Jurkat, Clone E6-1 (cell line): ENCODE measurements at places on chromosomes 6 and 20.

DNA sequence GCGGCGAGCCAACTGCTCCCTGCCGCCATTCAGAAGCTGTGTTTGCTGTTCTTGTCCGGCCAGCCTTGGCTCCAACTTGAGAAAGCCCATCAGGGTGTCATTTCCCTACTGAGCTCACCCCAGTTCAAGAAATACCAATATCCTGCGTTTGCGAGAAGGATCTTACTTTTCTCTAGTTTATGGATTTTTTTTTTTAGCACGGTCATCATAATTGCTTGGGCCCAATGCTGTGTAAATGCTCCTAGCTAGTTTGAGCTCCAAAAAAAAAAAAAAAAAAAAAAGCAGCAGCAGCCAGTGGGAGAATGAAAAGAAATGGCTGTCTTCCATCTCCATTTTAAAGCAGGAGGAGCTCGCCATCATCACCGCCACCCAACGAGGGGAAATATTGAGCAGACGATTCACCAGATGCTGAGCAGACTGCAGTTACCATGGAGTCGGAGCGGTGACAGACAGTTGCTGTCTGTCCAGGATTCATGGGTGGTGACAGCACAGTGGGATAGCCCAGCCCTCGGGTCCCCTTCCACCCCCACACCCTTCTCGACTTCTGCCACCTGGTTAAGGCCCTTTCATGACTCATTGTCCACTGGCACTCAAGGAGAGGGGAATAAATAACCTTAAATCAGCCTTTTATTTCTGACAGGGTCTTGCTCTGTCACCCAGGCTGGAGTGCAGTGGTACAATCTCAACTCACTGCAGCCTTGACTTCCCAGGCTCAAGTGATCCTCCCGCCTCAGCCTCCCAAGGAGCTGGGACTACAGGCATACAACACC, 132.4 kb upstream of the SNX9 start:
- DNase-seq = no peak

DNA sequence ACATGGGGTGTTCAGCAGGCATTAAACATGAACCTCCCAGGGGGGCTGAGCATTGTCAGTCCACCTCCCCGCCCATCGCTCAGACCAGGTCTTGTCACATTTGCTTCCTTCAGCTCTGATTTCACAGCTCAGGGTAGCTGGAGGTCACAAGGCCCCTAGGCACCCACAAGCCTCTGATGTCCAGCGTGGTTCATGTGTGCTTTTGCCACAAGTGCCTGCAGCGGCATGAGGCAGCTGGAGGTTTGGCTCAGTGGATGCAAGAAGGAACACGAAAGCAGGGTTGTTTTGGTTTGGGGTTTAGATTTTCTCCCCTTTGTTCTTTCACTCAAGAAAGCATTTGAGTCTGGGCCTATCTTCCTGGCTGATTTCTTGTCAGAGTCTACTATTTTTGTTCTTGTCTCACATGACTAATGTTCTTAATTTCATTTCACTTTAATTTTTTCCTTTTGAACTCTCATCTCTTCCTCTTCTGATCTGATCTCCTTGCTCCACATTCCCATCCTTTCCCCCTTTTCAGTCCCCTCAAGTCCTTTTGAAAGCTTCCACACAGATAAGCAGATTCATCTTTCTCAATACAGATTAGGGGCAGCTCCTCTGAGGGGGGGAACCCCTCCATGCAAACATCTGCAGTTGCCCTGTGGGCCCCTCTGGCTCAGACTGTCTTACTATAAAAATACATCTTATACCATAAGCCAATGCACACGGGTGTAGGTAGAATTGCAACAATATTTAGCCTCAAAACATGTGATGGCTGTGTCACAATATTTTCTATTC, 68.1 kb upstream of the CEP85L start:
- peak; percentile 50 for DNase-seq

GRCh38 chr6:11410539-11411307, 126.8 kb upstream of the TMEM170B start:
- DNase-seq = no peak

DNA sequence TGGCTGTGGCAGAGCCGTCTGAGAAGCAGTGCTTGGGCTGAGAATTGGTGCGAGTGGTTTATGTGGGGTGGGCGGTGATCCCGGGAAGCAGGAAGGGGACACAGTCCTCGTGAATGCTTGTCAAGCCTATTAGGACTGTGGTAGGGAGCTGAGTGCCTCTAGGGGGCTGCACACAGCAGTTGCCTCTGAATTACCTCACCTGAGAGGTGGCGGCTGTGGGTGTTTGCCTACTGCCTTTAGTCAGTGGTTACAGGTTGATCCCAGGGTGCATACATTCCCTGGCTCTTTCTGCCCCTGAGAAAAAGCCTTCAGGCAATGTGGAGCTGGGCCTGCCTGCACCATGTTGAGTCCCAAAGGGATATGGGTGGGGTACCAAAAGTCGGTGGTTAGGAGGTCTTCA, 5.2 kb downstream of the AP5S1 start:
- no peak for DNase-seq

GRCh38 chr6:105711216-105711615, 308.3 kb upstream of the PREP start:
- DNase-seq = no peak

- no peak for DNase-seq
Observed at GRCh38 chr6:37139230-37139962, 30.6 kb upstream of the PIM1 start.

- DNase-seq = no peak
Observed at GRCh38 chr6:158372574-158372973, 60.3 kb downstream of the TULP4 start.

GRCh38 chr6:142679907-142680700, 264.9 kb downstream of the HIVEP2 start:
- no peak for DNase-seq

DNA sequence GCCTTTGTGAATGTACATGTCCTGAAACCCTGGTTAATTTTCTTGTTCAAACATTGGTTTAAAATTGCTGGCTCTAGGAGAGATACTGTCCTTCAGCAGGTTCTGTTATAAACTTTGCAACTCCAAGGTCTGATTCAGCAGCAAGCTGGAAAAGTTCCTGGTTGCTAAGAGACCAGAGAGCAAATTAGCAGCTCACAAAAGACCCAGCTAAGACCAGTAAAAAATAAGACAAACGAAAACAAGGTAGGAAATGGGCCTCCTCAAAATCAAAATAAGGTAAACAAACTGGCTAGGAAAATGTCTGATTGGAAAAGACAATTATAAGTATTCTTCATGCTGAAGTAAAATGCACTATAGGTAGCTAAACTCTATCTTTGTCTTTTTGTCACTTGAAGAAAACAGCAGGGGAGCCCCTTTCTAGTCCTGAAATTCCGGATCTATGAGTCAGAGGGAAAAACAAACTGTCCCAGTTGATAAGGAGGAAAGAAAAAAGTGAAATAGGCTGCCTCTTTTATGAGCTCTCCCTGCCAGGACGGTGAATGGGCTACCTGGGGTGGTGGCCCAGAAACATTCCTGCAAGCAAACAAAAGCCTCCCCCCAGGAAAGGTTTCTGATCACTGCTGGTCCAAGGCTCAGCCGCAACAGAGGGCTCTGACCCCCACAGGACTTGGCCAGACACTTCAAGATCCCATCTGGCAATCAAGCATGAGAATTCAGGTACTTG, 41.6 kb downstream of the UNC5CL start:
- DNase-seq = no peak

- no peak for DNase-seq
Observed at GRCh38 chr6:15791448-15792181, 128.8 kb upstream of the DTNBP1 start.

GRCh38 chr20:13322198-13322597, 101.1 kb downstream of the ISM1 start:
- DNase-seq = no peak

DNA sequence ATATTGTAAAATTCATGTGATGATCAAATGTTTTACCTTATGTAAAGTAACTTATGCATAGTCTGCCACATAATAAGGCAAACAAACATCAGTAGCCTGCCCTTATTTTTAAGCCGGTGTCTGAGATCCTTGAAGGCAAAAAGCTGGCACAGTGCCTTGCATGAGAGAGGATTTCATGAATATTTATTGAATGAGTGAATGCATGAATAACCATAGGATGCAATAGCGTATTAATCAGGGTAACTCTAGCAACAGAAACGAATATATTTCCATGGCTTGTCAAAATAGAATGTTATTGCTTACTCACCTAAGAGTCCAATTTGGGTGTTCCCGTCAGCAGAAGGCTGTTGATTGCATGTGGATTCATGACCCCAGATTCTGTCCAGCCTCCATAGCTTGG, 34.9 kb downstream of the BTBD3 start:
- DNase-seq = no peak

DNA sequence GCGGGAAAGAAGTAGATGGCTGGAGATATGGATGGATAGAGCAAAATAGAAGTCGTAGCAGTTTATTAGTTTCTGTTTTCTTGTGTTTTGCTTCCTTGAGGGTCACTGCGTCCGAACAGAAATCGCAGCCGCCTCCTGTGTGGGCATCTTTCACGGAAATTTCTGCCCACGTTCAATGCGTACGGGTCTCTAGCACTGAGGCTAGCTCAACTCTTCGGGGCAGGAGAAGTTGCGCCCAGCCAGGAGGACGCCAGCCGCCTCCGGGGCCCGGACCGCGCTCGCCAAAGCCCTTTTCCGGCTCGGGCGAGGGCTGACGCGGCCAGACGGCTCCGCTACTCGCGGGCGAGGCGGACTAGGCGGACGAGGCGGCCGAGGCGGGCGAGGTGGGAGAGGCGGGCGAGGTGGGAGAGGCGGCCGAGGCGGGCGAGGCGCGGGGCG, 814 bp downstream of the TFAP2B start:
- no peak for DNase-seq

- peak; percentile 87 for DNase-seq
Observed at GRCh38 chr20:62740286-62741141, 31.9 kb downstream of the NTSR1 start.

GRCh38 chr6:110939429-110940200, 18.9 kb upstream of the GTF3C6 start:
- peak; percentile 55 for DNase-seq

- no peak for DNase-seq
Observed at GRCh38 chr20:47914792-47915191, 129.5 kb upstream of the SULF2 start.

- DNase-seq = no peak
Observed at GRCh38 chr20:38669688-38670087, 54.6 kb upstream of the SLC32A1 start.

GRCh38 chr6:29946223-29947076, 4.1 kb downstream of the HLA-A start:
- DNase-seq = no peak

DNA sequence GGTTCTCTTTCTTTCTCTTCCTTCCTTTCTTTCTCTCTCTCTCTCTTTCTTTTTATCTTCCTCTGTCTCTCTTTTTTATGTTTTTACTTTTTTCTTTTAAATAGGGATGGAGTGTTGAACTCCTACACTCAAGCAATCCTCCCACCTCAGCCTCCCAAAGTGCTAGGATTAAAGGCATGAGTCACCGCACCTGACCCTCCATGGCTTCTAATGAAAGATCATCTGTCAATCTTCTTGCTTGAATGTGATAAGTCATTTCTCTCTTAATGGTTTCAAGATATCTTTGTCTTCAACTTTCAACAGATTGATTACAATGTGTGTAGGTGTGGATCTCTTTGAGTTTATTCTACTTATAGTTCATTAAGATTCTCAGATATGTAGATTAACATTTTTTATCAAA, 25.2 kb upstream of the HLA-DOA start:
- no peak for DNase-seq
